Adrenal gland (tissue), 19 donors: ENCODE measurements at places on chromosomes 5 and 9. TPM values are rescaled to one million over a fixed set of nuclear protein-coding genes. Genes with fewer than 3 reads are reported as not detected.

DNA sequence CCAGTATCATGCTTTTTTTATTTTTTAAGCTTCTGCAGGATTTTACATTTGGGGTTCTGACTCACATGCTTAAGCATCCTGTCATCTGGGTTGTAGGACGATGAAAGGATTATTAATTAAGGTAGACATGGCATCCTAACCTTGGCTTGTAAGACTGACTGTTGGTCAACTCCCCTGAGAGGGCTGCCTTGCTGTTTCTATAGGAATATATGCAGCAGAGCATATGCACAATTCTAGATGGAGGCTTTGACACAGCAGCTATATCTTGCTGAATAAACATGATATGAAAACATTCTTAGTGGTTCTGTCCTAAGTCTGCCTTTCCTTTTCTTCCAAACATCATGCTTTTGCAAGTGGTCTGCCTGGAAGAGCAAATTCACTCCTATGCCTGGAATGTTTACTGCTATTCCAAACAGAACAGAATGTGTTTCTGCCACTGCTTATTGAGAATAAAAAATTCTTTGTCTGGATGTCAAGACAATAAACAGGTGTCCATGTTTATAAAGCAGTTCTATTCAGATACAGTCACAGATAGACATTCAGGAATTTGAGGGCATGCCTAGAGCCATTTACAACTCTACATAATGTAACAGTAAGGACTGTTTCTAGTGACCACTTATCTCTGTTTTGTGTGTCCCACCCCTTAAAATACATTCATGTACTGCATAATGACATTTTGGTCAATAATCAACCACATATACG lies 166.2 kb upstream of the PPP2R2B start:
- DNase-seq: no peak
- peaks cover 19% of the 10 kb centered on the region for H3K4me1 ChIP-seq
- no peaks in the 10 kb centered on the region for H3K27me3 ChIP-seq
- H3K36me3 ChIP-seq: no peaks in the 10 kb centered on the region

DNA sequence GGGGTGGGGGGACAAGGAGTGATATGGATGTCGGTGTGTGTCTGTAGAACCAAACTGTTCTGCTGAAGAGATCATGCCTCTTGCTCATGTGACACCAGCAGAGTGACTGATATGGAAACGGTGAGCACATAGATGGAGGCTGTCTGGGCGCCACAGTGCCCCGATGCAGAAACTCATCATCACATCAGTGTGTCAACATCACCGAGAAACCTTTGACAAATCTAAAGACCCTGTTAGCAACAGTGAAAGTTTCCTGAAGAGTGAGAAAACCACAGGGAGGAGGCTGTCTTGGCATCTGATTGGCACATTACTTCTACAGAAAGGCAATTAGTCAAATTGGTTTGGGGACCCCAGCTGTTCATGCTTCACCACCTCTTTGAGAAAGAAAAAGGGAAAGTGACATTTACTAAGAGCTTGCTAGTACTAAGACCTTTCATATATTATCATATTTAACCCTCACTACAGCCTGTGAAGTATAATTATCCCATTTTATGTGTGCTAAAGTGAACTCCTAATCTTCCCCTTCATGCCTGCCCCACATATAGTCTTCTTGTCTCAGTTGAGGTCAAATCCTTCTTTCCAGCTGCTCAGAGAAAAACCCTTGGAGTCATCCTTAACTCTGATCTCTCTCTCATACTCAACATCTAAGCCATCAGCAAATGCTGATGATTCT lies 25.6 kb downstream of the CSF2 start:
- peaks cover 8% of the 10 kb centered on the region for H3K4me1 ChIP-seq
- no peak overlapping the region for H3K27ac ChIP-seq
- no peak overlapping the region for H3K4me3 ChIP-seq
- no peak for DNase-seq
- no peaks in the 10 kb centered on the region for H3K27me3 ChIP-seq

DNA sequence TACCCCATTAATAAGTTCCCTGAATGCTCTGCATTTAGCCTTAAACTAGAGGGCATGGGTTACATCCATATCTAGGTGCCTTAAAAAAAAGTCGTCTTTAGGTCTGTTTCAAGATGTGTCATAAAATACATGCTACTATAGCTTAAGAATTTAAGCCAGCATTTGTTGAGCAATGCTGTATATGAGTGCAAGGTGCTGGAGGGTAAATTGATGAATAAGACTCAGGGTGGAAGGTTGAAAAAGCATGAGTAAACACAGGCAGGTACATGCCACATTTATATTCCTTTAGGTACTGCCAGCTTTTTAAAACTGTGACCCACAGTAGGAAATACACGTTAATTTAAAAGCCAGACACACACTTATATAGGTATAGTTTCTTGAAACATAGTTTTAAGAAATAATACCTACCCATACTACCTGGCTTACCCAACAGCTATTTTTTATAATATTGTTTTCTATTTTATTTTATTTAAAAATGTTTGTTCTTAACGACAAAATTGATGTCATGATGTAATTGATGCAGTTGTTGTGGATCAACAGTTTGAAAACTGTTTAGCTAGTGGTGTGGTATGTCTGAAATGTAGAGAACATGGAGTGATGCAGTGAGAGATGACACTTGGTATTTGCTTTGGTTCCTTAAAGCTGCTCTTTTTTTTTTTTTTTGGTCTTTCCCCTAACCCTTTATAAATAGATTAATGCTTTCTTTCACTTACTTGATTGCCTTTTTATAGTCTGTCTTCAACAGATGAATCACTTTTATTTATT lies 3.9 kb downstream of the HMGCR start:
- no peaks in the 10 kb centered on the region for H3K36me3 ChIP-seq
- DNase-seq: no peak
- no peak overlapping the region for H3K4me3 ChIP-seq
- H3K4me1 ChIP-seq: no peaks in the 10 kb centered on the region
- no peak overlapping the region for H3K27ac ChIP-seq

DNA sequence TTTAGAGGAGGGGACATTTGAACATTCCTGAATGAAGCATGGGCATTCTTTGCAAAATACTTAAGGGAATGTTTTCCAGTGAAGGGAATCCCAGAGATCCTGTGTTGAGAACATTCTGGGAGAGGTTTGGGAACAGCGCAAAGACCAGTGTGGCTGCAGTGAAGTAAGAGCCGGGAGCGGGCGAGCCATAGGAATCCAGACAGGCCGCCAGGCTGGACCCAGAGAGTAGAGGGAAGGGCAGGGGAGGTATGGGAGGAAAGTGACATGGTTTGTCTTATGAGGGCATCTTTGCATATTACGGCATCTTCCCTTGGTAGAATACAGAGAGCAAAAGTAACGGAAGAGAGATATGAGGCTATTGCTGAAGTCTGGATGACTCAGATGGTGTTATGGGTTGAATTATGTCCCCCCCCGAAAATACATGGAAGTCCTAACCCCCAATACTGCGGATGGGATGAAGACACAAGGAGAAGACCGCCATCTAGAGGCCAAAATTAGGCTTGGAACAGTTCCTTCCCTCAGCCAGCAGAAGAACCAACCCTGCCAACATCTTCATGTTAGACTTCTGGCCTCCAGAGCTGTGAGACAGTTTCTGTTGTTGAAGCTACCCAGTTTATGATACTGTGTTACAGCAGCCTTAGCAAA lies 268.2 kb downstream of the MAST4 start:
- H3K27ac ChIP-seq: no peak overlapping the region
- H3K36me3 ChIP-seq: no peaks in the 10 kb centered on the region
- no peak overlapping the region for H3K4me3 ChIP-seq
- H3K4me1 ChIP-seq: peaks cover 6% of the 10 kb centered on the region

DNA sequence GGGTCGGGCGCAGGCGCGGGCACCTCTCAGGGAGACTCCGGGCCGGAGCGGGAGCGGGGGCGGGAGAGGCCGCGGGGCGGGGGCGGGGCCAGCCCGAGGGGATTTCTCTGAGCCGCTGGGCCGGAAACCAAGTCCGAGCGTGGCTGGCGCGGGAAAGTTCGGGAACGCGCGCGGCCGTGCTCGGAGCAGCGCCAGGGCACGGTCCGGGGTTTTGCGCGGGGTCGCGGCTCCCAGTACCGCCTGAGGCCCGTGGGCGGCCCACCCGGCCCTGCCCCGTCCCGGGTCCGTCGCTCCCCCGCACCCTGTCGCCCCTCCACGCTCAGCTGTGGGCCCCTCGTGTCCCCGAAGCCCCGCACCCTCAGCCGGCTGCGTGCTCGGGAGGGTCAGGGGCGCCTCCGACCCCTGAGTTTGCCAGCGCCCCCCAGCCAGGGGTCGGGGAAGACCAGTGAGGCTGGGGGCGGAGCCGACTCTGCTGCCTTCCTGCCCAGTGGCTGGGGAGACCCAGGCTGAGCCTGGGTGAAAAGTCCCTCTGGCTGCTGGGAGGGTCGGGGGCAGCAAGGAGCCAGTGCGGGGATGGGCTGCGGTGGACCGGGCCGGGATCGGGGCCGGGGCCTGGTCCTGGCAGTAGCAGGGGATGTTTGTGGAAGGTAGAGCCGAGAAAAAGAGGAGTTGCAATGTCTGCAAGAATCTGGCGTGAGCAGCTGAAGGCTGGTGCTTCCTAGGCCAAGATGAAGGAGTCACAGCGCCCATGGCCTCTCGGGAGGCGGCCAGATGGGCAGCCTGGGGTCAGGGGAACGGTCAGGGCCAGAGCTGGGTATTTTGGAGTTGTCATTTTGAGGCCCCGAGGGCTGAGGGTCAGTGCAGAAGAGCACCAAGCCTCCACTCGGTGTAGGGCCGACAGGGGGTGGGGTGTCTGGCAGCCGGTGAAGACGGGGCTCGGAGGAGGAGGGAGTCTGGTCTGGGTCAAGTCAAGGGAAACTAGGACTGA lies 588 bp downstream of the TRAF2 start:
- H3K27ac ChIP-seq: peak overlapping the region; percentile 11
- peak; percentile 40 for DNase-seq
- H3K4me1 ChIP-seq: peaks cover 17% of the 10 kb centered on the region
- no peaks in the 10 kb centered on the region for H3K36me3 ChIP-seq

DNA sequence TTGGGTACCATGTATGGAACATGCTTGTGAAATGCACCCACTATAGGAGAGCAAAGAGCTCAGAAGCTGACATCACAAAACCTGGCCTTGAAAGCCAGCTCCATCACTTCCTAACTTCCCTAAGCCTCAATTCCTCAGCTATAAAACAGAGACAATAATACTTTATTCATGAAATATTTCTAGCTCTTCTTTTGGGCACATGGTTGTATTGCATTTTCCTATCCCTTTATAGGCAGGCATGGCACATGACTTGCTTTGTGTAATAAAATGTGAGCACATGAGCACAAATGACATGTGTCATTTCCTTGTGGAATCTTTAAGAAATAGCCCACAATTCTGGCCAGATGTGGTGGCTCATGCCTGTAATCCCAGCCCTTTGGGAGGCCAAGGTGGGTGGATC lies 18.5 kb downstream of the ZNF366 start:
- H3K36me3 ChIP-seq: no peaks in the 10 kb centered on the region
- H3K27ac ChIP-seq: no peak overlapping the region
- H3K27me3 ChIP-seq: no peaks in the 10 kb centered on the region
- no peak overlapping the region for H3K4me3 ChIP-seq

GRCh38 chr5:72281430-72281763 lies 38.6 kb downstream of the MRPS27 start:
- no peak for DNase-seq
- peak overlapping the region; percentile 55 for H3K27ac ChIP-seq
- H3K4me3 ChIP-seq: no peak overlapping the region
- H3K4me1 ChIP-seq: peaks cover 55% of the 10 kb centered on the region
- H3K36me3 ChIP-seq: no peaks in the 10 kb centered on the region

- DNase-seq: peak; percentile 70
- peaks cover 21% of the 10 kb centered on the region for H3K4me1 ChIP-seq
These were observed 85.7 kb upstream of the MELK start for GRCh38 chr9:36486933-36487481.

- no peaks in the 10 kb centered on the region for H3K36me3 ChIP-seq
- no peak overlapping the region for H3K27ac ChIP-seq
- H3K27me3 ChIP-seq: no peaks in the 10 kb centered on the region
- H3K4me1 ChIP-seq: peaks cover 6% of the 10 kb centered on the region
- H3K4me3 ChIP-seq: no peak overlapping the region
- DNase-seq: no peak
These were observed 72.0 kb upstream of the SAP30L start for GRCh38 chr5:154373729-154374179.

- H3K4me3 ChIP-seq: no peak overlapping the region
- no peak overlapping the region for H3K27ac ChIP-seq
- DNase-seq: no peak
- no peaks in the 10 kb centered on the region for H3K27me3 ChIP-seq
These were observed 498.8 kb upstream of the ZNF608 start for GRCh38 chr5:125245216-125245615.

DNA sequence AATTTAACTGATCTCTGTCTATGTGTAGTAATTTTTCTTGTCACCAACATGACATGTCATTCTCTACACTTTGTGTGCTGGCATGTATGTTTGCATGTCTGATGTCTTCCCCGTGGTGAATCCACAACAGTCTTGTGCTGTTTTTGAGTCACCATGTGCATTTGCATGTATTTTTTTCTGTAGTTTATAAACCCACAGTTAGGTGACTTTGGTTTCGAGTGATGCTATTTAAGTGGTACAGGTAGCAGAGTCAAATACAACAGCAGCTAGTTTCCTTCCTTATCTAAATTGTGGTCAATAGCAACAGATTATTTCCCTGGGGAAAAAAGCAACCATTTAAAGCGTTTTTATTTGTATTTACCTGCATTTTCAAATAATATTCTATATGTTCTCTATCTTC lies 89.9 kb upstream of the FSD1L start:
- H3K27ac ChIP-seq: no peak overlapping the region
- no peak for DNase-seq
- no peaks in the 10 kb centered on the region for H3K4me1 ChIP-seq
- no peaks in the 10 kb centered on the region for H3K27me3 ChIP-seq

DNA sequence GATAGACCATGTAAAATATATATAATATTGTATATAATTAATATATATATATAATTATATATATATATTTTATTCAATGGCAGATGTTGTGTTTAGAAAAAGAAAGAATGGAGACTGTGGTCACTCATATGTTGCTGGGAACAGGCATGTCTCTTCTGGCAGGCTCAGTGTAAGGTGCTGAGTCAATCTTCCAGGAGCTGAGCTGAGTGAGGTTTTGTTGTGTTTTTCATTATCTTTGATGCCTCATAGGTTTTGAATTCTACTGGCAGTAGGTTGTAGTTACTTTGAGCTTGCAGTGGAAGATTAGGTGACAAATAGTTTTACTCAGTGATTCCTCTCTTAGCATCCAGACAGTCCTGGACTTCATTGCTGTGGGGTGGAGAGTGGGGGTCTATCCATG lies 561.3 kb downstream of the IRX1 start:
- no peak overlapping the region for H3K4me3 ChIP-seq
- no peaks in the 10 kb centered on the region for H3K36me3 ChIP-seq
- DNase-seq: no peak
- H3K4me1 ChIP-seq: no peaks in the 10 kb centered on the region
- H3K27me3 ChIP-seq: no peaks in the 10 kb centered on the region

TEX48 gene
- total RNA-seq: not detected

SEMA6A gene
- 171 TPM for total RNA-seq

NEK6 gene
- total RNA-seq: 27.2 TPM

SLC34A3 gene
- total RNA-seq: not detected

LCNL1 gene
- total RNA-seq: 1.6 TPM
